CD14-positive monocyte (primary cell): ENCODE measurements at places on chromosomes 12 and 14.

DNA sequence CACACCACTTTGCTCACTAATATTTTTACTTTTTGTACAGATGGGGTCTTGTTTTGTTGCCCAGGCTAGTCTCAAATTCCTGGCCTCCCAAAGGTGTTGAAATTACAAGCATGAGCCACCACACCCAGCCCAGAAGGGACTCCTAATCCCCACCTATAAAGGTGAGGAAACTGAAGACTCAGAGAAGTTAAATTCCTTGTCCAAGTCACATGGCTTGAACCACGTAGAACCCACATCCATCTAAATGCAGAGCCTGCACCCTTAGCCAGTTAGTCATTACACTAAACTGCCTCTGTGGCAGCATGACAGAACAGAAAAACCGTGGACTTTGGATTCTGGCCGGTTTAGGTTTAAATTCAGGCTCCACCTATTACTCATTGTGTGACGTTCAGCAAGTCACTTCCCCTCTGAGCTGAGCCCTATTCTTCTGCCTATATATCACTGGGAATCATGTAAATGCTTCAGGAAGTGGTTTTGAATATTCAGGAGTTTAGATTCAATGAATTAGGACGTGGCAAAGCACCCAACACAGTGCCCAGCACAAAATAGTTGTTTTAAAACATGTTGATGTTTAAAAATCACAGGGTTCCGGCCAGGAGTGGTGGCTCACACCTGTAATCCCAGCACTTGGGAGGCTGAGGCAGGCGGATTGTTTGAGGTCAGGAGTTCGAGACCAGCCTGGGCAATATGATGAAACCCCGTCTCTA, 3.0 kb upstream of the CORO1C start:
- no peak overlapping the region for H3K4me3 ChIP-seq
- peak overlapping the region; percentile 85 for H3K27ac ChIP-seq
- DNase-seq, result peak; percentile 92

DNA sequence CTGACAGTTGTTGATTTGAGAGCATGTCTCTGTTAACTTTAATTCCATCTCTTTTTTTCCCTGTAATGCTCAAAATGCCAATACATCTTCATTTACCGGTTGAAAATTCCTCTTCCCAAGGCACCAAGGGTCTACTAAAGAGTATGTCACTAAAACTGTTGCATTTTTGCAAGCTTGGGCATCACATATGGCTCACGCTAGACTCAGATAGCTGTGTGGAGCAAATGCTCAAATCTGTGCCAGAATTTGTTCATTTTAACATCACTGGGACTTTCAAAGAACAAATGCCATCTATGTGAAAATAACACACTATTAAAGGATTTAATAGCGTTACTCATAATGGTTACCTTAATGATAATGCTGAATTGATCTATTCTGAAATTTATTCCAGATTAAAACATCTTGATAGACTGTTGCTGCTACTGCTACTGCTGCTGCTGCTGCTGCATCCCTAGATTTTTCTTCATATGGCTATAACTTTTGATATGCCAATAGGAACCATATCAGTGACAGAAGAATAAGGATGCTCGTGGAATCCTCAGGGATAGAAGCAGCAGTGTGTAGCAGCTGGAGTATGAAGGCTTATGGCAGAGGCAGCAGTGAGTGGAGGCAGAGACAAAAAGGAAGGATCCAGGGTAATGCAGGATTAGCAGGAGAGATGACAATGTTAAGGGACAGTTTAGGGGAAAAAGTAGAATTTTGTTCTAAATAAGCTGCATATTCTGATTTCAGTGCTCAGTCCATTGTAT, 57.3 kb downstream of the MGAT4C start:
- no peak overlapping the region for H3K27ac ChIP-seq
- no peak overlapping the region for H3K4me3 ChIP-seq
- no peaks in the 10 kb centered on the region for H3K36me3 ChIP-seq

- no peaks in the 10 kb centered on the region for H3K4me1 ChIP-seq
- no peak overlapping the region for H3K4me3 ChIP-seq
- peaks cover 8% of the 10 kb centered on the region for H3K36me3 ChIP-seq
- DNase-seq, result no peak
- no peaks in the 10 kb centered on the region for H3K27me3 ChIP-seq
- no peak overlapping the region for H3K27ac ChIP-seq
Observed at GRCh38 chr12:1463073-1463905, 131.1 kb downstream of the FBXL14 start.

GRCh38 chr12:119758722-119759121, 90.8 kb downstream of the PRKAB1 start:
- peaks cover 97% of the 10 kb centered on the region for H3K36me3 ChIP-seq
- H3K27ac ChIP-seq, result no peak overlapping the region
- no peak overlapping the region for H3K4me3 ChIP-seq
